ENCODE measurements at places on chromosomes 11 and 22.

- no peak for DNase-seq
Measured at GRCh38 chr11:135019899-135020298, 607.9 kb upstream of the B3GAT1 start.

GRCh38 chr11:73201249-73201648 lies 16.8 kb upstream of the P2RY2 start:
- peak; percentile 49 for DNase-seq

DNA sequence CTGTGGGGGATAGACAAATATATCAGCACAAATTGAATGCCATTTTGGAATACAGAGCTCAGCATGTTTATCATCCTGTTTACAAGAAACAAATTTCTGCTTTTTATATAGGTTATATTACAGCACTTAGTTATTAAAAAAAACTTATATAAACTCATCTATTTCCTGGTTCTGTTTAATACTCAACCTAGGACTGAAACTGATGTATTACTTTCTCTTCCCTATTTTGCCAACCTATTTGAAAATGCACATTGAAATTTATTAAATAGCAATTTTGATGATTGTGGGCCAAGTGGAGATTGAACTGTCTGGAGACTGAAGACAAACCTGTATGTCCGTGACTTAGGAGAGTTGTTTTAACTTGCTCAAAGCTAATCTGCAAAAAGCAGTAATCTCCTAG lies 288.3 kb upstream of the ANO3 start:
- no peak for DNase-seq

DNA sequence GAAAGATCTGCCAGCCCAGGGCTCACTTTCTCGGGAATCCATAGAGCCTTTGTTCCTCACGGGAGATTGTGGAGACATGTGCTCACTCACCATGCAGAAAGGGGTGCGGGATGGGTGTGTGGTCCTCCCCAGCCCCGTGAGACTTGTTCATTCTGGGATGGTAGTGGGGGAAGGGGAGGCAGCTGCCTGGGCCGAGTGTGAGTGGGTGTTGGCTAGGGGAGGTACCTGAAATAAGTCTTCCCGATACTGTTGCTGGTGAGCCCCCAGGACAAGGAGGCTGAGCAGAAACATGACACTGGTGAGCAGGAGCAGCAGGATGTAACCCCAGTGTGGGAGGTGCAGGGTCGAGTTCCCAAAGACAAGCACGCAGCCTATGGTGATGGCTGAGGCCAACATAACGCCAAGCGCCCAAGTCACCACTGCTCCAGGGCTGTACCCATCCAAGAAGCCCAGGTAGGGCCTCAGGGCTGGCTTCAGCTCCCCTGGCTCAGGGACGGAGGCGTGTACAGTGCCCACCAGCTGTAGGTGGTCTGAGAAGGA lies 2.8 kb downstream of the SLC7A4 start:
- DNase-seq = no peak

- DNase-seq = no peak
Measured at GRCh38 chr11:45670386-45671135, 5.1 kb upstream of the CHST1 start.

DNA sequence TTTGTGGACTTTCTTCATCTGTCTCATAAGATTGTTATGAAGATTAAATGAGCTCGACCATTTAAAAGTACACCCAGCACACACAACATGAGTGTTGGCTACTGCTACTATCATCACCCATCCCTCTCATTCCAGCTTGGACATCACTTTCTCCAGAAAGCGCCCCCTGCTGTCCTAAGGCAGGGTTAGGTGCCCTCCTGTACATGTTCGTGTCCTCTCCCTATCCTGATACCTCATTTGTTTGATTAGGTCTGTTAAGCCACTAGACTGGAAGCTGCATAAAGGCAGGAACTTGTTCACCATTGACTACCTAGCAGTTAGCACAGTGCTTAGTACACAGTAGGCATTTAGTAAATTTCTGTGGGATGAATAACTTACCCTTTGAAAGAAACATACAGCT lies 85.5 kb downstream of the ENTHD1 start:
- DNase-seq = no peak

DNA sequence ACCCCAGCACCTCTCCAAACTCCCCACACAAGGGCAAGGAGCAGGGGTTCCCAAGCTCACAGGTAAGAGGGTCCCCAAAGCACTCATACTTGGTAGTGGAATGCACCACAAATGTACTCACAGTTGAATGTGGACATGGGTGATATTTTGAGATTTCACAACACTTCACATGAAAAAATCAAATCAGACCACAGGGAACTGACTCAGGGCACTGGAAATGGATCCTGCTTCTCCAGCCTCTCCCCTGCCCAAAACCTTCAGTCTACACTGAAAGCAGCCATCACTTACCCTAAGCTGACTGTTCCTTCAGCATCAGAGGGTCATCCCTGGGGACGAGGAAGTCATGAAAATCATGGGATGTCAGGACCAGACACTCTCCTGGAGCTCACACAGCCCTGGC lies 40.2 kb downstream of the SCGB1A1 start:
- DNase-seq = peak; percentile 47

DNA sequence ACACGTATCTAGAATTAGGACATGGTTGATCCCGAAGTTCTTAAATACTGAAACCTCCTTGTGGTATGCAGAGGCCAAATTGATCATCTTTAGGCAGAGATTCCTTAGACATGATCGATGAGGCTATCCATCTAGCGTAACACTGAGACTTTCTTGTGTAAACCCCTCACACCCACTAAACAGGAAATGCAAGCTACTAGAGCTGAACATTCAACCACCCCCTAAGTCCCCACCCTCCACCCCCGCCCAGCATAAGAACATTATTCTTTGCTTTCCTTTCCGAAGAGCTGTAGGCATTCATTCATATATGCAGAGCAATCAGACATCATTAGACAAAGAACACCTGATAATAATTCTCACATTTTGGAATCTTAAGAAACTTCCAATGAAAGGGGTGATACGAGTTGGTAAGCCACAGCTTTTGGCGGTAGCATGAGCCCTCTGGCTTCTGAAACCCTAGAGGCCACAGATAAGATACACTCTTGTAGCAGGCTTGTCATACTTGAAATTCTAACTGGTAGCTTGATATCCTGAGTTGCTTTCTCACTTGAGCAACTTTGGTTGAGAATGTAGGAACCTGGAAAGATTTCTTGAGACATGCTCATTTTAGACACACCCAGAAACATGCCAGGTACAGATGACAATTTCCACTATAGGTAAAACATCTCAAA lies 42.2 kb downstream of the FLI1 start:
- DNase-seq = no peak

- DNase-seq = no peak
Measured at GRCh38 chr11:111814106-111814505, 47.9 kb upstream of the PPP2R1B start.

GRCh38 chr11:80282643-80283042 lies 841.8 kb upstream of the TENM4 start:
- no peak for DNase-seq

DNA sequence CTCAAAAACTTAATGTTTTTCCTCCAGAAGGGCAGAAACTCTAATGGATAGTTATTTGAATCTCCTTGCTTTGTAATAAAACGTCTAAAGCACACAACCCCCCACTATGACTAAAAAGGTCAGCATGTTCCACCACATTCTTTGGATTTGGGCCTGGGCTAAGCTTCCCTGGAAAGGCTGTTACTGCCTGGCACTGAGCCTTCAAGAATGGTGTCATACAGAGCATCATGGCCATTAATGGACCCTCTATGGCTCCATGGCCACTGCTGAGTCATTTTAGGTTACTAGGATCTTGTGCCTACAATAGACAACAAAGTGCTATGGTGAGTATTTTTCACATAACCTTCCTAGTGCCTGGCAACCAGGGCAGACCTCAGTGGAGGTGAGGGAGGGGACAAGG lies 242.6 kb upstream of the FAT3 start:
- peak; percentile 67 for DNase-seq

GRCh38 chr11:73978576-73979086 lies 4.0 kb downstream of the UCP2 start:
- no peak for DNase-seq

GRCh38 chr11:14435717-14436512 lies 63.7 kb downstream of the COPB1 start:
- DNase-seq = no peak

- DNase-seq = no peak
Measured at GRCh38 chr22:46064966-46065666, 85.2 kb upstream of the PPARA start.

GRCh38 chr11:86034710-86035109 lies 34.2 kb downstream of the PICALM start:
- no peak for DNase-seq

DNA sequence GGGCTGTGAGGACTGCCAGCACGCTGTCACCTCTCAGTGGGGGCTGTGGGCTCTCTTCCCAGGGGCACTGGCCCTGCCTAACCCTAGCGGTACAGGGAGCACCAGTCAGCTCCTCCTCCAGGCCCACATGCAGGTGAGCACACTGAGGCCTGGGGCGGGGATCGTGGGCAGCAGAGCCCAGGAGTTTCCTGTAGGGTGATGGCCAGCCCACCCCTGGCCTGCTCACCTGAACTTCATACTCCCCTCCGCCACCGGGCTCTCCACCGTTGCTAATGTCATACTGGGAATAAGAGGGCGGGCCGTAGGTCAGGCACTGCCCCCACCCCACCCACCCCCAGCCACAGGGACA lies 10.0 kb upstream of the TREH start:
- DNase-seq = no peak

DNA sequence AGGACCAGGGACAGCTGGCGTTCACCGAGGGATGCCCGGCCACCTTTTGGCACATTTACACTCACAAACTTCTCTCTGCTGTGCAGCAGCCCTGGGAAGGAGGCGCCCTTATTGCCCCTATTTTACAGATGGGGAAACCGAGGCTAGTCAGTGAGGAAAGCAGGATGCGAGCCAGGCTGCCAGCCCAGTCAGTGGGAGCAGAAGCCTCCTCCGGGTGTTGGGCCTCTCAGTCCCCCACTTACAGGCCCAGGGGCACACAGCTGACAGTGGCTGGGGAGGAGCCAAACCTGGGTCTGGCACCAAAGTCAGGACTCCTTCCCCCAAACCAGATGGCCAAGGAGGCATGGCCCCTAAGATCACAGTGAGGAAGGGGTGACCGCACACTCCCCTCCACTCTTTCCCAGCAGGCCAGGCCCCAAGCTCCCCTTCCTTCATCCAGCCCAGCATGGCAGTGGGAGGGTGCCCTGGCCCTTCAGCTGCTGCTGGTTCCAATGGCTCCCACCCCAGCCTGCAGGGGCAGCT lies 121.4 kb upstream of the ANO1 start:
- no peak for DNase-seq

DNA sequence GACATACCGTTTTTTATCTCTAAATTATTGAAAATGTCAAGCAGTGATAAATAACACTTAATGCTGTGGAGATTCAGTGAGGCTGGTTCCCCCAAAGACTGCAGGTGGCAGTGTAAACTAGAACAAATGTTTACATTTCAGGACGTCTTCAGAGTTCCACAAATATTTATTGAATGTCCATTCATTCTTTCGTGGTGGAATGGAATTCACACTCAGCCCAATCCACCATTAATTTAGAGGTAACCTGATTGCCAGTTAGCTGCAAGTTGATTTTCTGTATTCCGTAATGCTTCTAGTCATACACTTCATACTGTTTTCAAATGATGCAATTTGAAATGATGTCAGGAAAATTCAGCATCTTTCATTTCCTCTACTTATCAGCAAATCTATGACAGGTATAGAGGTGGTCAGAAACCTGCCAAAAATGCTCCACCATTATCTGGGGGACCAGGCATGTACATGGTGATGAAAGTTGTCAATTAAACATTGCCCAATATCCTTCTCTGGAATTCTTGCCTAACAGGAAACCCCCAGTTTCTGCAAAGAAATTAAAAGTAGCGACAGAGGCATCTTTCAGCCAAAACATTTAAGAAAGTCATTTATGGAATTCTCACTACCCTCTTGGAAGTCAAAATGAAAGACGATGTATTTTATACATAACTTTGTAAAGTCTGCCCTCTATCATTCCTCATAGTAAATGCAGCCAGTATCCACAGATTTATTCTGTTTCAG lies 94.3 kb upstream of the BMAL1 start:
- DNase-seq = peak; percentile 36

DNA sequence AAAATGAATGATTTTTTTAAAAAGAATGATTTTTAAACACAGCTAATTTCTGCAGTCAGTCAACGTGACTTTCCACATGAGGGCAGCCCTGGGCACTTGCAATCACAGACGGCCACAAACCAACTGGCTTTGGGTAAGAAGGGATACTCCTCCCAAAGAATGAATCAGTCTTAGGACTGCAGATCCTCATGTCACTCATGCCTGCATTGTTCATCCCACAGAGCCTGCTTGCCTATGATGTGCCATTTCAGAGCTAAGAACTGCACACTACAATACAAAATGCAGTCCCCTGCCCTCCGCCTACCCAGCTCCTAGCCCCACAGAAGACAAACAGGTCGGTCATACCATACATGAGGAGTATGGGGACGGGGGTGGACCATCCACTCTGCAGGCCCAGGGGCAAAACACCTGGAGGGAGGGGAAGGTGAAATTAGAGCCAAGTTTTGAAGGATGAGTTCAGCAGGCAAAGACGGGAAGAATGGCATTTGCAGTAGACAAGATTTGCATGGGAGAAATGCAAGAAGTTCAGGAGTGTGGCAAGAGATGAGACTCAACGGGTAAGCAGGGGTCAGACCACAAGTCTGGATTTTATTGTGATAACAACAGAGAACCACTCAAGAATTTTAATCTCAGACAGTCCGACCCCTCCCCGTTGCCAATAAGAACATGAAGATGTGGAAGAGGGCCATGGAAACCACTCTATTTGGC lies 24.7 kb downstream of the PACSIN2 start:
- DNase-seq = peak; percentile 86
